ENCODE measurements at places on chromosomes 13 and 19.
A peak's percentile ranks its signal among the peaks of the same experiment; 100 is the strongest.

DNA sequence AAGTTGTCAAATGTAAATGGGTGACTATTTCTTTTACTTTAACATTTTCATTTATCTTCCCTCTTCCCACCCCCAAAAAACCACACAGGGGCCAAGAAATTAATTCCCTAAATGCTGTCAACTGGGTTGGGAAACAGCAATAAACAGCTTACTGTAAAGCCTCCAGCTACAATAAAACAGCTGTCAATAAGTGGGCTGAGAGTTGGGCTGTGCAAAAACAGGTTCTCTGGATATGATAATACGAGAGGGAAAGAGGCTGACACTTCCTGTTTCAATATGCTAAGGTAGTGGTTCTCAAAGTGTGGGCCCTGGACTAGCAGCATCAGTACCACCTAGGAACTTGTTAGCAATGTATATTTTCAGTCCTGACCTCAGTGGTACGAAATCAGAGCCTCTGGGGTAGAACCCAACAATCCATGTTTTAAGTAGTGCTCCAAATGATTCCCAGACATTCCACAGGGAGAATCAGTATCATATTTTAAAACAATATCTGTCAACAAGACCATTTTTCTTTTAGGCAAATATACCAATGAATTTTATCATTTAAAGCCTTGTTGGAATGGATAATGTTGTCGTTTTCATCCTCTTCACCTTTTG is 8.4 kb downstream of the PCDH9 start:
- no peak for DNase-seq

DNA sequence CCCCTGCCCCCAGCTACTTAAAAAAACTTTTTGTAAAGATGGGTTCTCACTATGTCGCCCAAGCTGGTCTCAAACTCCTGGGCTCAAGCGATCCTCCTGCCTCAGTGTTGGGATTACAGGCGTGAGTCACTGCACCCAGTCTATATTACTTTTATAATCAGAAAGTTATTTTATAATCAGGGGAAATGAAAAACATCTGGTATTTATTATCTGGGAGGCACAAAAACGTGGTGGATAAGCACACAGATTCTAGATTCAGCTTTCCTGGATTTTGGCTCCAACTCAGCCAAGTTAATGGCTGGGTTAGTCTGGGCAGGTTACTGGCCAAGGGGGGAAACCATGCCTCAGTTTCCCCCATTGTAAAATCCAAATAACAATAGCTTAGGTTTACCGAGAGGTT is 24.7 kb downstream of the KEAP1 start:
- no peak for DNase-seq

GRCh38 chr13:40923867-40924266 is 95.2 kb downstream of the ELF1 start:
- no peak for DNase-seq

- DNase-seq = no peak
Measured at GRCh38 chr19:58317476-58318072, 9.2 kb upstream of the ZSCAN22 start.

DNA sequence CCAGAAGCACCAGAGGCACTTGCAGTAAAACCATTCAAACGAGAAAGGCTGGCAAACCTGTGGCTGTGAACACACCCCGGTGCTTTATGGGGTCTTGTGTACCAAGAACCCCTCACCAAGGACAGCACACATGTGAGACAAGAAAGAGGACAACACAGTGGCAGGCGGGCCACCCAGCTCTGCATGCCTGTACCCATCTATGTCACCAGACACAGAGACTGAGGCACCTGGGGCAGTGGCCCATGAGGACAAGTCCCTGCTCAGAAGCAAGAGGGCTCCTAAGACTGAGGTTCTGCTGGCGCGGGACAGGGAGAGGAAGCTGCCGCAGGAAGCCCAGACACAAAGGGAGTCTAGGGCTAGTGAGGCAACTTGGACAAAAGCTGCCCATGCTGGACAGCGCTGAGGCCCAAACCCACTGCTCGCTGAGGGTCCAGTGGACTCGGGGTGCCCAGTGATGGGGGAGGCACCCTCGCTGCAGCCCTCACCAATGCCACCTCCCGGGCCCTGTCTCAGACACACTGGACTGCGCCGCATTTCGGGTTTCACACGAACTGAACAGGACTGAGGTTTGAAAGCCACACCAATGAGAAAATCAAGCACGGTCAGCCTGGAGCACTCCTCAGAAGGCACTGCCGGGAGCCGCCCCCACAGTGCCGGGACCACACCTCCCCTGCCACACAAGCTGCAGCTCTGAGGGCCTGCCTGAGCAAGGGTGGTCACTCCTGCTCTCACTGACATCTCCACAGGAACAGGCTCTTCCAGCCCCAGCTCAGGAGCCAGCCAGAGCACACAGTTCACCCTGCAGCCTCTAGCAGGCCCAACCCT is 232.7 kb downstream of the TUBA3C start:
- DNase-seq = no peak

GRCh38 chr13:112624040-112624439 is 36.1 kb upstream of the TUBGCP3 start:
- no peak for DNase-seq

- no peak for DNase-seq
Measured at GRCh38 chr13:28459911-28460310, 35.0 kb downstream of the FLT1 start.

DNA sequence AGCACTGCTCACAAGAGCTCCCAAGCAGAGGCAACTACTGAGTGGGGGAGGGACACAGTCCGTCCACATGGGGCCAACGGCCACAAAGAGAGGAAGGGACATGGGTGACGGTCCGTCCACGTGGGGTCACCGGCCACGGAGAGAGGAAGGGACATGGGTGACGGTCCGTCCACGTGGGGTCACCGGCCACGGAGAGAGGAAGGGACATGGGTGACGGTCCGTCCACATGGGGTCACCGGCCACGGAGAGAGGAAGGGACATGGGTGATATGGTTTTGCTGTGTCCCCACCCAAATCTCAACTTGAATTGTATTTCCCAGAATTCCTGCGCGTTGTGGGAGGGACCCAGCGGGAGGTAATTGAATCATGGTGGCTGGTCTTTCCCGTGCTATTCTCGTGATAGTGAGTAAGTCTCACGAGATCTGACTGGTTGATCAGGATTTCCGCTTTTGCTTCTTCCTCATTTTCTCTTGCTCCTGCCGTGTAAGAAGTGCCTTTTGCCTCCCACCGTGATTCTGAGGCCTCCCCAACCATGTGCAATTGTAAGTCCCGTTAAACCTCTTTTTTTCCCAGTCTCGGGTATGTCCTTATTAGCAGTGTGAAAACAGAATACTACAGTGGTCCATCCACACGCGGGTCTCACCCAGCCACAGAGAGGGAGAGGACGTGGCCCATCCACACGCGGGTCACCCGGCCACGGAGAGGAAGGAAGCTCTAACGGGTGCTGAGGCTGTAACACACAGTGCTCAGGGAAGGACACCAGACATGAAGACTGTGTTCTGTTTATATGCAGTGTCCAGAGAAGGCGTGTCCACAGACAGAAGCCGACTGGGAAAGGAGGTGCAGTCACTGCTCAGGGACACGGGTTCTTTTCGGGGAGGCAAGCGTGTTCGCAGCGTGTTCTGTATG is 48.5 kb downstream of the GAS6 start:
- DNase-seq = no peak

DNA sequence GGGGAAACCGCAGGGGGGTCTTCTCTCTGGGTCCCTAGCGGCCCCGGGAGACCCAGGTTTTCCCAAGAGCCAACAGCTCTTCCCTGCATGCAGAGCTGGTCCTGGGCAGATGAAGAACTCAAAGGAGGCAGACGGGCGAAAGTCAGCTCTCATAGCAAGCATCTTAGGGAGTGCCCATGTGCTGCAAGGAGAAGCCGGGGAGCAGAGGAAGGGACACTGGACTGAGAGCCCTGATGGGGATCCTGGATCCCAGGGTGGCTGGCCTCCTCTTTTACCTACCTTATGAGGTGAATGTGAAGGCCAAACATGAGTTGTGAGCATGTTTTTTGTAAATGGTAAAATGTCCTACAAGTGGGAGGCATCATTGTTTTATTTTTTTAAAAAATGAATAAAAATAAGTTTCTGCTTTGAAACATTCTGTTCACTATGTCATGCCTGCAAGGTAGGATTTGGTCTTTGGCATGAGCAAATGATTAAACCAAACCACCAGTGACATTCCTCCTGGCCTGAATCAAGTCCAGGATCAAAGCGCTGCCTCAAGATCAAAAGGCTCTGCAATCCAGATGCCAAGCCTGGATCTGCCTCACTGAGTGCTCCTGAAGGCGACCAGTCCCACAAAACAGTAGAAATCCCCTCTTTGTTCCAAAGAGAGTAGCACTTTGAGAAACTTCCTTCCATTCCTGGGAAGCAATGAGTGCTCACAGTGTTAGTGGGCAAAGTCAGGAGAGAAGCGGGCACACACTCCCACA is 92.2 kb upstream of the SERP2 start:
- no peak for DNase-seq

DNA sequence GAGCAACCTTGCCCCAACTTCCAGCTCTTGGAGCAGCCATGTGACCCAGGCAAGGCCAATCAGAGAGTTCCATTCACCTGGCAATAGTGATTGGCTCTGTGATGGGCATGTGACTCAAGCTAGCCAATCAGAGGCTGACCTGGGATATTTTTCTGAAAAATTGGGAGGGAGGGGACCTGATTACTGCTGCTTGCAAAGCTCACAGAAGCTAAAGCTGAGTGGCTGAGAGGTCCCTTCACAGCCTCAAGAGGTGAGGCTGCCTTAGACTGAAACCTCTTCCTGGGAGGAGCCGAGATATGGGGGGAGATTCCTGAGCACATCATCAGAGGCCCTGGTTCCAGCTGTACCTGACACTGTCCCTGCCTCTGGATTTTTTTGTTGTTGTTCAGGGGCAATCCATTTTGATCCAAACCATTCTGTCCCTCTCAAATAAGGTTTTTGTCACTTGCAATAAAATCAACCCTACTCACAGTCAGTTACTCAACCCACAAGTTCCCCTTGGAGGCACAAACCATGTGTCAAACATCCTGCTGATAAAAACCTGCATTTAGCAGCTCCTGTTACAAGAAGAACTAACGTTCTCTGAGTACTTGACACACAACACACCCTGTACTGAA is 4.8 kb downstream of the CIB3 start:
- DNase-seq = no peak

DNA sequence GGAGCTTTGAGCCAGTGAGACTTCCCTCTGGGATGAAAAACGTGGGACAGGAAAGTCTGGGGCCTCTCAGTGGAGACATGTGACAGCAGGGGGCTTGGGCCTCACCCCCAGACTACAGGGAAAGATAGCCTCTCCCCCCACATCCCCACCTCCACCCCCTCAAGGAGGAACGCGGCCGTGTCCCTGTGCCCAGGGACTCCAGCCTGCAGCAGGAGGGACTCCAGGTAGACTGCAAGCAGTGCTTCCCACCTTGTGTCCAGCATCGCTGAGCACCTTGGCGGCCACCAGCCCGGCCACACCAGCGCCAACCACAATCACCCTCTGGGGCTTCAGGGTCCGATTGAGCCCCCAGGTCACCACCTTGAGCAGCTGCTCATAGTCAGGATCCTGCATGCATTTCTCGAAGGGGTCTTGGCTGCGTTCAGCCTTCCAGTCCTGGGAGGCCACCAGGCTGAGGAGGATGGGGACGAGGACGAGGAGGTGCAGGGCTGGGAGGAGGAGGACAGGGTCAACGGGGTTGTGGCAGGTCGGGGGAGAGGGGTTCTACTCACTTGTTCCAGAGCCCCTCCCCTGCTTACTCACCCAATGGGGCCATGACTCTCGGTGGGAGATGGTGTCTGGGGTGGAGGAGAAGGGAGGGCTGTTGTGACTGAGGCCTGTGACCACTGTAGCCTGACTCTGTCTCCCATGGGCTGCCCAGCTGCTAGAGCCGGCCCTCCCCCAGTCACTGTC is 955 bp downstream of the IL4I1 start:
- no peak for DNase-seq

DNA sequence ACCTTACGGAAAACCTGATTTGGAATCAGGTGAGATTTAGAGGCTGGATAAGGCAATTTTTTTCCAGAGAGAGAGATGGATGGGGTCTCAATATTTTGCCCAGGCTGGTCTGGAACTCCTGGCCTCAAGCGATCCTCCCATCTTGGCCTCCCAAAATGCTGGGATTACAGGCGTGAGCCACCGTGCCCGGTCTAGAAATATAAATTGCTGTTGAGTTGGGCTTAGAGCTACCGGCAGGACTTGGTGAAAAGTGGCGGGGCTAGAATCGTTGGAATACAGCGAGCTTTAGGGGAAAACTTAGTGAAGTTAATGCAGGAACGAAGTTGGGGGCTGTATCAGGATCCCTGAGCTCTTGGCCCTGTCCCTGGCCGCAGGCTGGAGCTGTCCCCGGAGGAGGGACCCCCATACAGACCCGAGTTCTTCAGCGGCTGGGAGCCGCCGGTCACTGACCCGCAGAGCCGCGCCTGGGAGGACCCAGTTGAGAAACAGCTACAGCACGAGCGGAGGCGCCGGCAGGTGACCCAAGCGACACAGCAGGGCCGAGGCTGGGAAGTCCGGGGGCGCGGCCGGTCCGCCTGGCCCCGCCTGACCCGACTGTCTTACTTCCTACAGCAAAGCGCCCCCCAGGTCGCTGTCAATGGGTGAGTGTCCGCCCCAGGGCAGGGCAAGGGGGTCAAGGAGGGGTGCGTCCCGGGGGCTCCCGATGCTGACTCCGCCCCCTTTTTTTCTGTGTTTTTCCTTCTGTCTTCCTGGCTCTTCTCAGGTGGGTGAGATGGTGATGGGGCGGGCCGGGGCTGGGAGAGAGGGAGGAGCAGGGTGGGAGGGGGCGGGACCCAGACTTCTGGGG is 7.6 kb downstream of the EPS8L1 start:
- no peak for DNase-seq

DNA sequence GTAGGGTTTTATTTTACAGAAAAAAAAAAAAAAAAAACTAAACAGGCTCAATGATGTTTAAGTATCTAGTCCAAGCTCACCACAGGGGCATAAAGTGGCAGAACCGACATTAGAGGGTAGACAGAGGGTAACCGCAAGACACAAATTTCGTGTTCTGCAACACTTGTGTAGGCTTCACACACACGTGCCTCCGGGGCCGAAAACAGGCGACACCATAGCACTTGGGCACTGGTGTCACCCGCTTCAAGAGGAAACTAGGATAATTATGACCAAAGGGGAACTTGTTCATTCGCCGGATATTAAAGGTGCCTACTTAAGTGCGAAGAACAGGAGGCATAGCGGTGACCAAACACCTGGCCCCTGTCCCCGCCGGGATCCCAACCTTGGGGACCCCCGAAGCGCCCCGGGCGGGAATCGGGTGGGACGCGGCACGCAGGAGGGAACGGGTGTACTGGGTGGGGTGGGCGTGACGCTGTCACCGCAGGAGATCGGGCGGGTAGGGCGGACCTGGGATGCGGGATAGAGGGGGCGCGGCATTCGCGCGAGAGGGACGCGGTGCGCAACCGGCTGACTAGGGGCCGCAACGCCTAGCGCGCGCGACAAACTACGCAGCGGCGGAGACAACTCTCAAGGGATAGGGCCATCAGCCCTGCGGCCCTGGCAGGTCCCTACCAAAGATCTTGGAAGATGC is 558 bp downstream of the MZT1 start:
- no peak for DNase-seq

- peak; percentile 24 for DNase-seq
Measured at GRCh38 chr13:32019612-32020233, 11.9 kb upstream of the FRY start.

GRCh38 chr13:93235258-93236015 is 8.8 kb downstream of the GPC6 start:
- DNase-seq = peak; percentile 75
